ENCODE measurements at places on chromosomes 4 and X.

GRCh38 chr4:45385306-45385705 is 659.0 kb upstream of the GNPDA2 start:
- no peak for DNase-seq

DNA sequence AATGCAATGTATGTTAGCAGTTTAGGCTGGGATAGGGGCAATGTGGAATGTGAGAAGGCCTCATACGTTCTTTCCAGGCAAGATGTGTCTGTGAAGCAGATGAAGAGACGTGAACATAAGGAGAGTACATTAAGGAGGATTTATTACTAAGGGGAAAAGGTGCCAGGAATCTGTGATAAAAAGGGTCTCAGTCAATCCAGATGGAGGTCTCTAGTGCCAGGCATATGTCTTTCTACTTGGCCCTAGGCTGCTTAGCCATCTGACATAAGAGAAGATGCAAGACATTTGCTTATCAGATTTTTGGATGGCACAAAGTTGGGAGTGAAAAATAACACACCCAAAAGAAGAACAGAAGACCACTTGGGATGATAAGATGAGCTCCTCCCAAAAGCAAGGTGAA is 93.0 kb upstream of the PRKG2 start:
- no peak for DNase-seq

DNA sequence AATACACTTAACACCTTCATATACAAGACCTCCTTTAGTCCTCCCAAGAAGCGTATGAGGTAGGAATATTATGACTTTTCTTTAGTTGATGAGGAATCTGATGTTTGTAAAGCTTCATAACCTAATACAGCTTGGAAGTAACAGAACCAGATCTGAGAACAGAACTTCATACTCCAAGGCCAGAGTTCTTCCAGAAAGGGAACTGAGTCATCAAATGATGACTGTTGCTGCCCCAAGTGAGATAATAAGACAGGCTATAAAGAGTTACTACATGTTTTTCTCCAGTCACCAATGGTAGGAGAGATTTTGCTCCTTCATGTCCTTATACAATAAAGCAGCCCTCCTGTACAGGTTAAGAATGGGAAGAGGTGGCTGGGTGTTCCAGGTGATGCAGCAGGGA is 74.3 kb upstream of the ANXA3 start:
- no peak for DNase-seq

DNA sequence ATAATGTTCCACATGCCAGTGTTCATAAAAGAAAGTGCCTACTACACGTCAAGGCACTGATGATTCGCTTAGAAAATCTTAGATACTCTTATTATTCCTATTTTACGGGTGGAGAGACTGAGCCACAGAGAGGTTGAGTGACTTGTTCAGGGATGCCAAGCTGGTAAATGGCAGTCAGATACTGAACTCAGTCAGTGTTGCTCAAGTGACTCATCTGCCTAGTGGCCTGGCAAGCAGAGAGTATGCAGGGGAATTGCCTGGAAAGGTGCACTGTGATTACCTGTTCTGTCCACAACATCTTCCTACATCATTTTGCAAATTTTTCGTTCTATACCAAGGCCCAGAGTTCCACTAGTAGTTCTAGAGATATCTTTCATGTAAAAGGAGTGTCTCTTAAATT is 68.4 kb downstream of the RAPGEF2 start:
- no peak for DNase-seq

DNA sequence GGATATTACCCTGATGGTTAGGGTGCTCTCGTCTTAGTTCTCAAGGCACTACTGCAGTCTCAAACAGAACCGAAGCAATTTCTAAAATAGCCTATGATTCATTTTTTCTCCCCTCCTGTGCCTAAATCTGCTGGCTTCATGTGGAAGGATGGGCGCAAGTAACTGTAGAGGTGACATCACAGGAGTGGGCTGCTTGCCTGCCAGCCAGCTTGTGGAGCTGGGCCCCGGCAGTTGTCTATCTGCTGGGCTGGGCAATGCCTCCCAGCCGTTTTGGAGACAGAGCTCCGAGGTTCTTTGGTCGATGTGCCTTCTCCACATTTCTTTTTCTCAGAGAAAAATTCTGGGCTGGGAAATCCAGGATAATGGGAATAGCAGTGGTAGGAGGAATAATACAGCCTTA is 34.3 kb upstream of the CITED1 start:
- no peak for DNase-seq

- DNase-seq: no peak
Observed at GRCh38 chr4:15551740-15552446, 82.2 kb downstream of the CC2D2A start.

- DNase-seq: no peak
Observed at GRCh38 chr4:1767061-1767769, 25.9 kb upstream of the FGFR3 start.

GRCh38 chrX:136495043-136495442 is 2.3 kb upstream of the HTATSF1 start:
- no peak for DNase-seq

- DNase-seq: peak; percentile 7
Observed at GRCh38 chrX:51336584-51336983, 4.0 kb downstream of the NUDT10 start.

GRCh38 chr4:39495446-39496213 is 31.6 kb downstream of the UGDH start:
- no peak for DNase-seq

GRCh38 chr4:93199492-93199891 is 629.1 kb upstream of the ATOH1 start:
- DNase-seq: no peak

DNA sequence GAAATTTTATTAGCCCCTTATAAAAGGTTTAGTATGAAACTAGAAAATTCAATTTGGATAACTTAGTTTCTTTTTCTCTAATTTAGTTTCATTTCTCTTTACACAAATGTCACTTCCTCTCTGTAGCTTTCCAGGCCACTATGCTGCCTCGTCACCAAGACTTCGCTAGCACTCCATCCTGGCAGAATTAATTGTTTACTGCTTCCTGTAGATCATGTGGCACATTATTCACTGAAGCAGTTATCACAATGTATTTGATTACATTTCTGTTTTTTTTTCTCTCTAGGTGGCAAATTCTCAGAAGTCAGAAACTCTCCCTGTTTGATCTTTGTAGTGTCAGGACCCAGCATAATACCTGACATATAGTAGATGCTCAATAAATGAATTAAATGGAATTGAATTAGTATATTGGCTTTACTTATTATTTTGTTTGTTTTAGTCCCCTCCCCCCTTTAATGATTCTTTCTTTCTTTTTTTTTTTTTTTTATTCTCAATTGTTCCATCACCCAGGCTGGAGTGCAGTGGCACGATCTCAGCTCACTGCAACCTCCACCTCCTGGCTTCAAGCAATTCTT is 9.3 kb upstream of the SAT1 start:
- no peak for DNase-seq

Measured in heart right ventricle (tissue), 16 donors.